NCI-H187 (cell line): ENCODE measurements at places on chromosomes 2 and 18.
A peak's percentile ranks its signal among the peaks of the same experiment; 100 is the strongest.

GRCh38 chr18:65988386-65988785, 237.6 kb downstream of the CDH7 start:
- DNase-seq: no peak

DNA sequence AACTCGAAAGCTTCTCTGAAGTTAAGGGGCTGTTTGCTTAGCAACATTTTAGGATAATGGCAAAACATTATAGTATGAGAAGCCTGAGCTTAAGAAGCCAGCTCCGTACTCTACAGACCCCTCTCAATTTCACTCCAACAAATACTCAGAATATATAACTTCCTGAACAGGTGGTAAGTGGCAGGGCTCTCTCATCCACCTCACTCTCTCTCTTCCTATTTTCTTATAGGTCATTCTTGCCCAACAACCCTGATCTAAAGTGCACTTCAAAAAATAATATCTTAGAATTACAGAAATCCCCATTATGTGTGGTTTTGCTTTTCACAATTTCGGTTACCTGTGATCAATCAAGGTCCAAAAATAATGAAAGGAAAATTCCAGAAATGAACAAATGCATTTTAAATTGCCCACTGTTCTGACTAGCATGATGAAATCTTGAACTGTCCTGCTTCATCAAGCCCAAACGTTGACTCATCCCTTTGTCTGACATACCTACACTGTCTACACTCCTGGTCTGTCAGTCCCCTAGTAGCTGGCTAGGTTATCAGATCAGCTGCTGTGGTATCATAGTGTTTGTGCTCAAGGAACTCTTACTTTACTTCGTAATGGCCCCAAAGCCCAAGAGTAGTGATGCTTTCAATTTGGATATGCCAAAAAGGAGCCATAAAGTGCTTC, 122.8 kb upstream of the COL5A2 start:
- DNase-seq: no peak

- DNase-seq: no peak
These were observed 66.4 kb downstream of the CDH7 start for GRCh38 chr18:65817178-65817577.

DNA sequence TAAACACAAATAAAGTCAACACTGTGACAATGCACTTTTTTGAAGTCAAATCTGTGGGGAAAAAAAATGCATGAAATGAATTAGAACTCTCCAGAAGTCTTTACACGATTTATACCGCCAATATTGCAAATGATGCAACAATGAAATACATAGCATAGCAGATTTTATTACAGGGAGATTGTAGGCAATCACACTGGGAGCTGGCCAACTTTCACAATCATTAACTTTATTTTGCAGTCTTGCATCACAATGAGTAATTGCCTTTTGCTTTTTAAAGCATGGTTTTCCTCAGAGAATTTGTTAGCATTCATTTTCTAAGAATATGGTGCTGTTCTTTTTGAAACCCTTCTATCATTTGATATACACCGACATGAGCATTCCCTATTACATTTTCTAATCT, 366.4 kb upstream of the FSIP2 start:
- DNase-seq: no peak

DNA sequence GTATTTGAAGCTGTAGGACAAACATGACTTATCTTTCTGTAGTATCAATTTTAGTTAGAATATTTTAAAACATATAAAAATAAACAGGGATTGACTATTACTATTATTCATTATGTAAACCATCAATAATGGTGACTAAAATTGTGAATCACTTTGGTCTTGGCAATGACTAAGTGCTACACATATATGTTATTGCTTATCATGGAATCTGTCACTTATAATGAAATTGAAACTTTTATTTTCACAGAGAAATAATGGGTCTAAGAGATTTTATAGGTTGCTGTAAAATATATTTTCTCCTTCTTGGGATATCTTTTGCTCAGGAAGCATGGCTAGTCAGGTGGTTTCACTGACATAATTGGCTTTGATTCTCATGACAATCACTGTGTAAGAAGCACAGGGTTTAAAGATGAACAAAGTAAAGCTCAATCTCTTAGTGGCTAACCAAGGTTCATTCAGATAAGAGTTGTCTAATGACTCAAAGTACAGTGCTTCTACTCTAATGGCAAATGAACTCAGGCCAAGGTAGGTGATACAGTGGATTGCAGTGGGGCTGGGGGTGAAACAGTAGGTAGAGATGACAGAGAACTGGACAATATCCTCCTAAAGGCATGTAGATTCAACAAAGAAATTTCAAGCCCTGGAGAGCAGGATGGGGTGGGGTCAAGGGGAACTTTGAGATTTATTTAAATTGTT, 98.6 kb upstream of the FANCL start:
- no peak for DNase-seq

DNA sequence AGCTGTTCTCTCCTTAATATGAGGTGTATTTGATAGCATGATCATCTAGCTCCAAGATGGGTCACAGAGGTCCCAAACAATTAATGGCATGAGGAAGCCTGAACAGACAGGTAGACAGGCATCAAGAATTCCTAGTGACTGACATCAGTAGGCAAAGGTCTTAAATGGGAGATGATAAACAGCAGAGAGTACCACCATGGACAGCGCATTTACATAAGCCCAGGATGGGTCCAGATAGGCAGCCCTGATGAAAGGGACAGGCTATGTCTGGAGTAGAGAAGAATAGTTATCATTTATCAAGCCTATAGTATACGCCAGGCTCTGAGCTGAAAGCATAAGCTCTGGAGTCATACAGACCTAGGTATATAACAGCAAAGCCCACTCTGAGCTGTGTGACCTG, 434.7 kb upstream of the SETBP1 start:
- no peak for DNase-seq

DNA sequence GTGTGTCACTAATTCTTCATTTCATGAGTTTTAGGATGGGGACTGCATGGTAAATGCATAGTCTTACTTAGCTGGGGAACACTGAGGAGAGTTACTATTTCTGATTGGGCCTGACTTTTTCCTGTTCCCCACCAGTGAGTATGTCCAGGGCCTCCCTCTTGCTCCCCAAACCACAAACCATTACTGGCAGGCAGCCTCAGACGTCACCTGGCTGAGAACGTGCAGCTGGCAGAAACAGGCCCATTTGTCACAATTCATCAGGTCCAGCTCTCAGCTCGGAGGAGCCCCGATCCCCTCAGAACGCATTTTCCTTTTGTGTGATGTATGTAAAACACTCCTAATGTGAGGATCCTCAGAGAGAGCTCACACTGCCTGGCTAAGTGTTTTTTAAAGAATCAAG, 71.7 kb upstream of the SIX3 start:
- DNase-seq: peak; percentile 21

DNA sequence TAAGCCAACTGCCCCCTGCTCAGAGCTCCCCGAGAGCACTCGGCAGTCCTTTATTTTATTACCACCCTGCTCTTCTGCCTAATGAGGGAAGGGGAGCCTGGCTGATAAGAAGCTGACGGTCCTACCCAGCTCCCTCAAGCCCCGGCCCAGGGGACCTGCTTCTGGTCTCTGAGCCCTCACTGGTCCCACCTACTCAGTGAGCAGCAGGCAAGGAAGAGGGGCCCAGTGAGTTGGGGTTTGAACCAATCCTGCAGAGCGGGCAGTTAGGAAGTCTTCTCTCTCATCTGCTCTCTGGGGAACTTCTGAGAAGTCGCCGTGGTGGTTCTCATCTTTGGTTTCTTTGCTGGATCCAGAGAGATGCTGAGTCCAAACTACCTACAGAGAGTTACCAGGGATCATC, 218.9 kb downstream of the NDUFA10 start:
- no peak for DNase-seq

DNA sequence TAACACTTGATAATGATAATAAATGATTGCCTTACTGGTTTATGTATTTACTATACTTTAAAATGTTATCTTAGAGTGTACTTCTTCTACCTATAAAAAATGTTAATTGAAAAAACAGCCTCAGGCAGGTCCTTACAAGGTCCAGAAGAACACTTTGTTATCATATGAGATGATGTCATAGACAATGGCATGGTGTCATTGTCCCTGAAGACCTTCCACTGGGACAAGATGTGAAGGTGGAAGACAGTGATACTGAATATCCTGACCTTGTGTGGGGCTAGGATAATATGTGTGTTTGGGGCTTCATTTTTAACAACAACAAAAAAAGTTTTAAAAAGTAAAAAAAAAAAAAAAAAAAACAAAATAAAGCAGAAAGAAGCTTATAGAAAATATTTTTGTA, 342.2 kb upstream of the KYNU start:
- no peak for DNase-seq

DNA sequence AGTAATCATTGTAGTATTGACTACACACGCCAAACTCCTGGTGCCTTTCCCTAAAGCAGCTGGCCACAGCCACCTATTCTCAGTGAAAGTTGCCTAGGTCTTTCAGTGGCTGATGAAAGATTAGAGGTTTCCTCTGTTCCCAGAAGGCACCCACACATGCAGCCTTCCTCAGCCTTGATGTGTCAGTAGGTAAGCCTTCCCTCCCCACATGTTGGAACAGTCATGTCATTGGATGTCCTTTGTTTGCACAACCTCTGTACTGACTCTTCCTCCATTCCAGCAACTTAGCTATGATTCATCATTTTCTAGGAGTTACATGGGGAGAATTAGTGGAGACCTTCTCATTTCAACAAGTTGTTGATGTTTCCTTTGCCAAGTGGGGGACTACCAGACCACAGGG, 630.8 kb upstream of the SLC39A10 start:
- no peak for DNase-seq
